ENCODE measurements at places on chromosomes 2 and 18. TPM values are rescaled to one million over a fixed set of nuclear protein-coding genes. Genes with fewer than 3 reads are reported as not detected.

The GPR17 gene
- total RNA-seq = 0.25 TPM

The CELF4 gene
- 0.52 TPM for total RNA-seq

The PCGF1 gene
- 26.8 TPM for total RNA-seq

The TTN gene
- 3,610 TPM for total RNA-seq

The FHOD3 gene
- total RNA-seq = 347 TPM

The SLC30A3 gene
- 9.4 TPM for total RNA-seq

The SIGLEC15 gene
- 0.10 TPM for total RNA-seq

The IL18R1 gene
- total RNA-seq = 1.3 TPM

The SERPINB11 gene
- total RNA-seq = not detected

The CCDC148 gene
- total RNA-seq = 0.40 TPM

The PLB1 gene
- 3.3 TPM for total RNA-seq

The ZBTB14 gene
- total RNA-seq = 8.5 TPM

The TNS1 gene
- total RNA-seq = 783 TPM

The ARPC2 gene
- 139 TPM for total RNA-seq

The CRIM1 gene
- 26.0 TPM for total RNA-seq

The CCDC102B gene
- 4.9 TPM for total RNA-seq

The PTH2R gene
- total RNA-seq = not detected

The MARCO gene
- total RNA-seq = 7.2 TPM

The RBM44 gene
- 0.32 TPM for total RNA-seq

The AOX1 gene
- total RNA-seq = 8.7 TPM

The HS1BP3 gene
- 20.2 TPM for total RNA-seq

The RGPD4 gene
- total RNA-seq = 0.10 TPM

The GALNT14 gene
- 0.45 TPM for total RNA-seq

The IL36A gene
- total RNA-seq = not detected

The CNTNAP5 gene
- not detected for total RNA-seq

The PLCD4 gene
- total RNA-seq = 0.55 TPM

The DSG3 gene
- not detected for total RNA-seq

The CFC1 gene
- not detected for total RNA-seq

The CTDP1 gene
- total RNA-seq = 10.2 TPM

The PROKR1 gene
- total RNA-seq = not detected

The UGT1A4 gene
- not detected for total RNA-seq

The KANSL1L gene
- 17.4 TPM for total RNA-seq

The SP9 gene
- total RNA-seq = not detected

The IL36RN gene
- not detected for total RNA-seq

The FAM161A gene
- total RNA-seq = 0.89 TPM

The CRACDL gene
- total RNA-seq = 4.0 TPM

The CAPN14 gene
- total RNA-seq = 0.42 TPM

The STPG4 gene
- total RNA-seq = not detected

The EPHA4 gene
- total RNA-seq = 16.3 TPM

The GAD1 gene
- total RNA-seq = not detected

The SLC38A11 gene
- total RNA-seq = 1.0 TPM

The VSNL1 gene
- 18.6 TPM for total RNA-seq

The C2orf68 gene
- total RNA-seq = 29.2 TPM

The CD28 gene
- 0.92 TPM for total RNA-seq

The KCNJ3 gene
- 2.0 TPM for total RNA-seq

The FANCL gene
- total RNA-seq = 12.0 TPM

The GCG gene
- total RNA-seq = not detected

The WNT10A gene
- total RNA-seq = not detected

The LOXHD1 gene
- 0.74 TPM for total RNA-seq
